Stimulated activated CD8-positive, alpha-beta memory T cell treated with anti-CD3 and anti-CD28 coated beads, Interleukin-12 subunit alpha, Interleukin-12 subunit beta, amount 100 ng/mL, for 4 hours (primary cell): ENCODE measurements at places on chromosomes 5 and 9.

GRCh38 chr9:83379045-83379444 is 159.2 kb downstream of the FRMD3 start:
- no peak for DNase-seq

DNA sequence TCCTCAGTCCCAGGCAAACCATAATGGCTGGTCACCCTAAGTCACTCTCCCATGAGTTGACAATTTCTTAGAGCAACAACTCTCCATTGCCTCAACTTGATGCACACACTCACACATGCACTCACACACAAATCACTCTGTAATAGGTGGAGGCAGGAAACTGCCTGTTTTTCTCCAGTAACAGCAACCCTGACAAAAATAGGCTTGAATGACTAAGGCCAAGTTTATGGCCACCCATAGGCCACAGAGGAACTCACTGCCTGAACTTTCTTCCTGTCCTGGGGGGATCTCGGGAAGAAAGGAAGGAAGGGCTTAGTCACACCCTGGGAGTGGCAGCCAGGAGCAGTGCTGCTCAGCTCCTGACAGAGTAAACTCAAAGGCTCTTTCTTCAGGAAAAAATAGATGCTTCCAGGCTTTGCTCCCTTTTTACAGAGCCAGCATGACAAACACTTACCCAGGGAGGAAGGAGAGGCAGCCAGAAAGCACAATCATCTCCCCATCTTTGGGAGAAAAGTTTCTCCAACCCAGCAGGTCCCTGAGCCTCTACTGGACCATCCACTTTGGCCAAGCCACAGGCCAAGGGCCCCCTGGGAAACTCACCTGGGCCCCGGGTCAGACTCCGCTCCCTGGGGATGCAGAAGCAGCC is 368 bp downstream of the SH3TC2 start:
- DNase-seq: no peak

DNA sequence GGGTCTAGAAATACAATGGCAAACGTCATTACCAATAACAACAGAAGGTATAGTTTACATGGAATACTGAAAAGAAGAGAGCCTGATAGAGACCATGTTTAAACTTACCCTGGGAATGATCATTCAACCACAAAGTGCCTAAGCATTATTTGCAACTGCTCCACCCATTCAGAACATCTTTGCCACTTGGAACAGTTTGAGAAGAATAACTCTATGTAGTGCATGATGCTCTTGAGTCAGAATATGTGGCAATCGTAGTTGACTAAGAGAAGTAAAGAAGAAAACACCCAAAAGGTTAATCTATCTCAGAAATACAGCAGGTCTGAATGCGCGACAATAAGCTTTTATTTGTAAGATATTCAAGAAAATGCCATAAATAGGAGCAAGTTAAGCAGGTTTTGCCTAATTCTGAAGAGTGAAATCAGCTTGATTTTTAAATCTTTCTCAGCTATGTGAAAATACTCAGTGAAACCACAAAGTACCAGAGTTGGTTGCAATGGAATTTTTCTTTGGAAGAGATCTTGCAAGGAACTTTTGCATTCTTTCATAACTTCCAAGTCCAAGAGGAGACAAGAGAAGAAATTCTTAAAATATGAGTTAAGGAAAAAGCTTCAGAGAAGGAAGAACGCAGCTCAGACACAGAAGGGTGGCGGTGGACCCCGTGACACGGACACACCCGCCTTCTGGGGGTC is 64.3 kb downstream of the HABP4 start:
- no peak for DNase-seq

DNA sequence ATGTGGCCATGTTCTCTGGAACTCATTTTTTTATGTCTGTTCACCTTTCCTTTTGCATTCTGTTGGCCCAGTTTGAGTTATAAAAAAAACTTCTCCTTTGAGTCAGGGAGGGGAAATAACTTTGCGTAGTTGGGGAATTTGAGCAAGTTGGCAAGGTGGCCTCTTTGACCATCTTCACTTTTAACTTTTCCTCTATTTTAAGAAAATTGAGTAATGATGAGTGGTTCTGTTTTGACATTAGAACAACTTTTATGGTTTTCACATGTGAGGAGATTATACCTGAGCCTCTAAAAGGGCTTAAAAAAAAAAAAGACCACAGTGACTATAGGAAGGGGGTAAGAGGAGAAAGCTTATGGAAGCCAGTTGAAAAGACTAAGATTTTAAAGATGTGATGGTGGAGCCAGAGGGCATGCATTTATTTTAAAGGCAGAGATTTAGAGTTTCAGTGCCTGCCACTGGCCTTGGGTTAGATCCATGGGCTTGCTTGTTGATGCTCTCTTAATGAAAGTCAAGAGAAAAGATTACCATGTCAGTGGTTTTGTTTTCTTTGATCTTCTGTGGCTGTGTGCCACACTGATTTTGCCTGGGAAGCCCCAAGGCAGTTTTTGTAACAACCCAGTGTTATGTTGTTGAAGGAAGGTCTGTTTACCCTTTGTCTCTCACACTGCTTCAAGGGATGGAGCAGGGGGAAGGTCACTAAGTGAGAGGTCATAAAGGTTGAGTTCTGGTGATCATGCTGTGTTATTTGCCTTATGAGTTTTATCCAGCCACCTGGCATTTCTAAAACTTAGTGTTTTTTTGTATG is 219.7 kb upstream of the CD180 start:
- DNase-seq: no peak

GRCh38 chr5:149337736-149338135 is 7.6 kb upstream of the GRPEL2 start:
- DNase-seq: no peak

DNA sequence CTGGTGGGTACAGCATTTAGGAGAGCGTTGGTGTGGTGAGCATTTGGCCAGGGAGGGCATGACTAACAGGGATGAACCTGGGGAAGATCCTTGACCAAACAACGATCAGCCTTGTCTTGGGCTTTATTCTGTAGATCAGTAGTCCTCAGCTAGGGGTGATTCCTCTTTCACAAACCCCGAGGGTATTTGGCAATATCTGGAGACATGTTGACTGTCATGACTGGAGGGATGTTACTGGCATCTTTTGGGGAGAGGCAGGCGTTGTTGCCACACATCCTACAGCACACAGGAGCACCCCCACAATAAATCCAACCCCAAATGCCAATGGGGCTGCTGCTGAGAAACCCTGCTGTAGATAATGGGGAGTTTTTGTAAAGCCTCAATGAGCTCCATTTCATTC is 43.9 kb downstream of the OSTF1 start:
- DNase-seq: no peak

- no peak for DNase-seq
Measured at GRCh38 chr5:1058083-1058945, 49.7 kb downstream of the NKD2 start.

DNA sequence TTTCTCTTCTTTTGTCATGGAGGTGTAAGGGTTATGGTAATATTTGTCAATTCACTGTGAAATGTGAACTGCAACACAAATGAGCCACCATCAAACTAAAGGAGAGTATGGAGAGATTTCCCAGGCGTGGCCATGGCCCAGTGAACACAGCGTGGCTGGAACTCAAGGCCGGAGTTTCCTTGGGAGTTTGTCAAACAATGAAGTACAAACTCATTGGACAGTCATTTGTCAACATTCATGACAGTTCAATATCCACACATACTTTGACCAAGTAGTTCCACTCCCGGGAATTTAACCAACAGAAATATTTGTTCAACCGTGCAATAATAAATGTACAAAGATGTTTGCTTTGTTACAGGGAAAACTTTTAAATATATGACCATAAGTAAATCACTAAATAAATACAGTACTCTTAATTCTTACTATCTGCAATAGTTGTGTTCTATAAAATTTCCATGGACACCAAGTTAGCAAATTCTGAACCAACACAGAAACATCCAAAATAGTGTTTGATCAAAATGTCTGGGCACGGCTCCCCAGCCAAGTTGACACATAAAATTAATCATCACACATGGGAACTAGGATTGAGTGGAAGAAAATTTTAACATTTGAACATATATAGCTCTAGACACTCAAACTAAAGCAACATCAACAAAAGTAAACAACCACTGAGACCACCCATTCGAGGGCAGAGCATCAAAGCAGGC is 87.1 kb downstream of the DIRAS2 start:
- DNase-seq: no peak

DNA sequence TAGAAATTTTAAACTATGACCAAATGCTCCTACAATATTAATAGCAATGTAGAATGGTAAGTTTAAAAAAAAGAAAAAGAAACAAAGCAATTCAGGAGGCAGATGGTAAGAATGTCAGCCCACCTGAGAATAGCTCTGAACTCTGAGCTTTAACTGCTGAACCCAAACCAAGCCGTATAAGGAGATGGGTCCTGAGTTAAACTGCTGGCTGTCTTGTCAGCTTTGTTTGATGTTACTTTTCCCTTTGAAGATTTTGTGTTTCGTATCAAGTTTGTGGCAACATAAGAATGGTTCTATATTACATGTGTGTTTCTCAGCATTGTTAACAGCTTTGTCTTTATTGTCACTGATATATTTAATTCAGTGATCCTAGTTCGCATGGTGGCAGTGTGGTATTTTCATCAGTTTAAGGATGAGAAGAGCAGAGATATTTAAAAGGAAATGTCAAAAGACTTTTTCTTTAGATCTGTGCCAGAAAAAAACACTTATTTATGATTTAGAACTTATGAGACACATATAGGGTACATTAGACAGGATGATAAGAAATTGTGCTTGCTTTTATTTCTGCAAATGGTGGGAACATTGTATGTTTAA is 390.1 kb downstream of the CCDC171 start:
- no peak for DNase-seq

DNA sequence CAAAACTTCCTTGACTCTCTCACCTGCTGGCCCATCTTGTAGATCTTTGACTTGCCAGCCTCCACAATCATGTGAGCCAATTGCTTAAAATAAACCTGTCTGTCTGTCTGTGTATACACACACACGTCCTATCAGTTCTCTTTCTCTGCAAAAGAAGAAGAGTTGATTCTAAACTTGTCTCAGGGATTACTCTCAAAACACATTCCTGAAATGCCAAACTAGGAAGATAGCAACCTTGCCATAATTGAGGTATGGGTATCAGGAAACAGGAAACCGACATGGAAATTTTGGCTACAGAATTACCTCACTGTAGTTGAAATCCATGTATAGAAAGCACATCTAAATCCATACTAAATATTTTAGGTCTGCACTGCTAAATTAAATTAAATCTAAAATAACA is 483.4 kb downstream of the PLK2 start:
- DNase-seq: no peak

DNA sequence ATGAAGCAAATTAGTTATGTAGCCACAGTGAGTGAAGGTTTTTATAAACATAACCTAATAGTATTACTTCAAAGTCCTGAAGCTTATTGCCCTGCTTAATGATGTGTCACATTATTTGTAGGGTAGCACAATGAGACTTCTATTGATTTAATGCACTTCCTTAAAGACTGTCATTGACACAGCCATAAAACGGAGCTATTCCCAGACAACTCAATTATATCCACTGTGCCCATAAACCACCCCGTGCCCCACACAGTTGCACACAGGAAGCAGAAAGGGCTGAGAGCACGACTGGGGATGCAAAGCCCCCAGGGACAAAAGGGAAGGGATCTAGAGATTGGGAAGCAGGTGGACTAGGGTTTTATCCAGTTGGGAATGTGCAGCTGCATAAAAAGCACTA is 37.0 kb downstream of the TRIM32 start:
- DNase-seq: no peak

DNA sequence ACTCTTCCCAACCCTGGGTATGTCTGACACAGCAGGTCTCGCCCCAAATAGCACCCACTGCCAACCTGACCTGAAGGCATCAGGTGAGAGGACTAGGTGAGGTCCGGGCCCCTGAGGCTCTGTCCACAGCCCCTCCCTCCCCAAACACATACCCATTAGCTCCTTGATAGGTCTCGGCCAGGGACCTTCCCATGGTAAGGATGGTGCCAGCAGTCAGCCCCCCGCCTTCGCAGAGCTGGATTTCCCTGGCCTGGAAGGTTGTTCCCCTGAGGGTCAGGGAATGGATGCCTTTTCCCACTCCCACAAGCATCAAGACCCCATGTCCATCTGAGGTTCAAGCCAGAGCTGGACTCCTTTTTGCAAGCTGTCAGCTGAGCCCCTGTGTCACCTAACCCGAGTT is 2.7 kb downstream of the ENHO start:
- DNase-seq: no peak
